ENCODE measurements at places on chromosomes 3 and 15. TPM values are rescaled to one million over a fixed set of nuclear protein-coding genes. Genes with fewer than 3 reads are reported as not detected.

SLC22A14 gene
- polyA plus RNA-seq: not detected

ARGFX gene
- not detected for polyA plus RNA-seq

LMAN1L gene
- polyA plus RNA-seq: not detected

SLC28A2 gene
- 0.10 TPM for polyA plus RNA-seq

RTP1 gene
- polyA plus RNA-seq: not detected

STAB1 gene
- not detected for polyA plus RNA-seq

SLITRK3 gene
- polyA plus RNA-seq: 0.24 TPM

NR2F2 gene
- 1.5 TPM for polyA plus RNA-seq

HRH1 gene
- not detected for polyA plus RNA-seq

FBLN2 gene
- polyA plus RNA-seq: 33.5 TPM

SNAPC5 gene
- polyA plus RNA-seq: 59.5 TPM

IL5RA gene
- not detected for polyA plus RNA-seq

ZNF502 gene
- polyA plus RNA-seq: 1.9 TPM

NPAP1 gene
- polyA plus RNA-seq: 0.22 TPM

MEX3B gene
- polyA plus RNA-seq: 3.8 TPM

CX3CR1 gene
- polyA plus RNA-seq: 1.4 TPM

TAGLN3 gene
- polyA plus RNA-seq: 1.6 TPM

ITIH1 gene
- polyA plus RNA-seq: 0.20 TPM

ADCY5 gene
- polyA plus RNA-seq: 74.0 TPM

EPHB3 gene
- polyA plus RNA-seq: 142 TPM

EFHB gene
- polyA plus RNA-seq: 0.61 TPM

TICRR gene
- 5.6 TPM for polyA plus RNA-seq

PDCD7 gene
- 28.4 TPM for polyA plus RNA-seq

TRPM1 gene
- not detected for polyA plus RNA-seq

UNC45A gene
- 61.1 TPM for polyA plus RNA-seq

HES1 gene
- polyA plus RNA-seq: 33.9 TPM

HYAL1 gene
- polyA plus RNA-seq: 4.3 TPM

PAK6 gene
- polyA plus RNA-seq: 8.3 TPM

MANF gene
- 66.9 TPM for polyA plus RNA-seq

GOLGA6A gene
- polyA plus RNA-seq: not detected

GOLGA8M gene
- not detected for polyA plus RNA-seq

VWA5B2 gene
- 0.40 TPM for polyA plus RNA-seq

ACP3 gene
- 19.9 TPM for polyA plus RNA-seq

FEZF2 gene
- not detected for polyA plus RNA-seq

RASL12 gene
- 28.4 TPM for polyA plus RNA-seq

RPS17 gene
- 596 TPM for polyA plus RNA-seq

EIF3J gene
- 29.7 TPM for polyA plus RNA-seq

DZIP1L gene
- polyA plus RNA-seq: 19.4 TPM

WDR93 gene
- polyA plus RNA-seq: 0.59 TPM

WDR82 gene
- polyA plus RNA-seq: 35.4 TPM

MGA gene
- 23.2 TPM for polyA plus RNA-seq

GHSR gene
- not detected for polyA plus RNA-seq

MST1R gene
- 3.4 TPM for polyA plus RNA-seq

TP63 gene
- polyA plus RNA-seq: not detected

TGM5 gene
- not detected for polyA plus RNA-seq

THSD4 gene
- polyA plus RNA-seq: 6.2 TPM

FAM107A gene
- not detected for polyA plus RNA-seq

Measured in cardiac muscle cell (in vitro differentiated cells and primary cell).